CD4-positive, alpha-beta T cell treated with Interleukin-10 for 1 hour (primary cell): ENCODE measurements at places on chromosomes 1 and 21.

- no peak for DNase-seq
Measured at GRCh38 chr1:218493986-218494385, 148.8 kb downstream of the TGFB2 start.

DNA sequence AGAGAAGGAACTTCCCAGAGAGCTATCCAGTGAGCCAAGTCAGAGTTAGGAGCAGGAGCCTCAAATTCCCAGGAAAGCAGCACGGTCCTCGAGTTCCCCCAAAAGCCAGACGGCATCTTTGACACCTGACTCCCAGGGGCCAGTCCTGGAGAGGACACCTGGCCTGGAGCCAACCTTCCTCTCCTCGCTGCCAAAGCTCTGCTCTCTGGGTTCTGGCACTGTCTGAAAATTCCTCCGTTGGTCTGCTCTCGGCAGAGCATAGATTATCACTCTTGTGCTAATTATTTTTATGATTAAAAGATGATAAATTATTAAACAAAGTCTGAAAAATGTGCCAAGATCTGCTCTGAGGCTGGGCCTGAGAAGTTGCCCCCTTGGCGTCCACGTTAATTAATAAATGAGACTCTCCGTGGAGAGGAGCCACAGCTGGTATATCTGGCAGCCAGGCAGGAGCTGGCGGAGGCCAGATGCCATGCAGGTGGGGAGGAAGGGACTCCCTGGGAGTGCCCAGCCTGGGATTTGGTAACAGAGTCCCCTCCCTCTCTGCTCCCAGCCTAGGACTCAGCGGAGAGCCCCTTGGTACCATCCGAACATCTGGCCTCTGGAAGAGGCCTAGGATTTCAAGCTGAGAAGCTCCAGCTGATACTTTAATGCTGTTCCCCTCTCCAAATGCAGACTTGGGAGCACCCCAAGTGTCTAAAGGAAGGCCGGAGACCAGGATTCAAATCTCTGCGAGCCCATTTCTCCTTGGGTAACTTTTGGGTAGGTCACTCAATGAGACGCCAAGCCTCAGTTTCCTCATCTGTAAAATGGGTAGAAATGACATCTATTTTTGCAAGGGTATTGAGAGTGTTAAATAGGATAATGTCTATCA lies 163.7 kb upstream of the POU3F1 start:
- DNase-seq: no peak

DNA sequence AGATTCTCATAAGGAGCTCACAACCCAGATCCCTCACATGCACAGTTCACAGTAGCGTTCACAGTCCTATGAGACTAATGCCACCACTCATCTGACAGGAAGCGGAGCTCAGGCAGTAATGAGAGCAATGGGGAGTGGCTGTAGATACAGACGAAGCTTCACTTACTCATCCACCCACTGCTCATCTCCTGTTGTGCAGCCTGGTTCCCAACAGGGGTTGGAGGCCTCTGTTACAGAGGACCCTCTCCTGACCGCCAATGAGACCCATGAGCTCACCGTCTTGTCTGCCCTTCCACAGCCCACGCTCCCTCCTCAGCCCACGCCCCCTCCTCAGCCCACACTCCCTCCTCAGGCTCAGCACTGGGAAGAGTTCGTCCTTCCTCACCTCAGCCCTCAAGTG lies 39.6 kb downstream of the RSPH1 start:
- DNase-seq: peak; percentile 47

GRCh38 chr1:219495737-219496408 lies 117.0 kb downstream of the ZC3H11B start:
- no peak for DNase-seq

- DNase-seq: no peak
Measured at GRCh38 chr1:1419813-1420653, 1.0 kb downstream of the ANKRD65 start.

- DNase-seq: no peak
Measured at GRCh38 chr21:25441835-25442234, 165.4 kb downstream of the MRPL39 start.

- DNase-seq: no peak
Measured at GRCh38 chr1:116832932-116833578, 76.7 kb upstream of the PTGFRN start.

DNA sequence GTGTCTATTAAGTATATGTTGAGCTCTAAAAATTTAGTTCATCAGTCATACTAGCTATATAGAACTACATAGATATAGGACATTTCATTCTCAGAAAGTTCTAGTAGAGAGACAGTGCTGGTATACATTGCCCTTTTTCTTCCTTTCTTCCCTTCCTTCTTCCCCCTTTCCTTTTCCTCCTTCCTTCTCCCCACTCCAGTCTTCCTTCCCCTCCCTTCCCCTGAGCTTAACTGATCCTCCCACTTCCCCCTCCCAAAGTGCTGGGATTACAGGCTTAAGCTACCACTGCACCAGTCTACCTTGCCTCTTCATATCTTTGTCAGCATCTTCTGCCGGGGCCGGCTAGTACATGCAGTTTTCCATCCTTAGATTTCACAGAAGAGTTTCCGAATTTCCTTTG lies 12.1 kb downstream of the THRAP3 start:
- no peak for DNase-seq

DNA sequence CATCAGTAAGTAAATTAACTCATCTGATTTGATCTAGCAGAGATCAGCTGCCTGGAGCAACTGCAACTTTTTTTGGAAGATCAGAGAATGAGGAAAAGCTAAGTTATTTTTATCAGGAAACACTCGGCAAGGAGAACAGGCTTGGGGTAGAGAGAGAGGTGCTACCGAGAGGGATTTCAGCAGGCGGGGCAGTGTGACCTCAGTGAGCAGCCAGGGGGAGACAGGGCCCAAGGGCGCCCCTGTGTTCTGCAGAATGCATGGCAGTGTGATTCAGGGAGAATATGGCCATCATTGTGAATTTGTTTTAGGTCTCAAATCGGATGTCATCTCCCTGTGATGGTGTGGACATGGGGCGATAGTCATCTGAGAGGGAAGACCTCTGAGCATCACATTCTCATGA lies 484.1 kb upstream of the VAMP3 start:
- no peak for DNase-seq

DNA sequence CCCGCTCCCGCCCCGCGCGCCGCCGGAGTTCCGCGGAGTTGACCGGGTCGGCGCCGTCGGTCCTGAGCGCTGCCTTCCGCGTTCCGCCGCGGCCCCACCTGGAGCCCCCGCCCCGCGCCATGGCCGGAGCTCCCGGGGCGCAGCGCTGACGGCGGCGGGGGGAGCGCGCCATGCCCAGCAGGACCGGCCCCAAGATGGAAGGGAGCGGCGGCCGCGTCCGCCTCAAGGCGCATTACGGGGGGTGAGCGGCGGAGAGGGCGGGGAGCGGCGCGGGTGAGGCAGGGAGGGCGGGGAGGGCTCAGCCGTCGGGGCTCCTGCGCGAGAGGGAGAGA lies 216 bp downstream of the PRKCZ start:
- no peak for DNase-seq

DNA sequence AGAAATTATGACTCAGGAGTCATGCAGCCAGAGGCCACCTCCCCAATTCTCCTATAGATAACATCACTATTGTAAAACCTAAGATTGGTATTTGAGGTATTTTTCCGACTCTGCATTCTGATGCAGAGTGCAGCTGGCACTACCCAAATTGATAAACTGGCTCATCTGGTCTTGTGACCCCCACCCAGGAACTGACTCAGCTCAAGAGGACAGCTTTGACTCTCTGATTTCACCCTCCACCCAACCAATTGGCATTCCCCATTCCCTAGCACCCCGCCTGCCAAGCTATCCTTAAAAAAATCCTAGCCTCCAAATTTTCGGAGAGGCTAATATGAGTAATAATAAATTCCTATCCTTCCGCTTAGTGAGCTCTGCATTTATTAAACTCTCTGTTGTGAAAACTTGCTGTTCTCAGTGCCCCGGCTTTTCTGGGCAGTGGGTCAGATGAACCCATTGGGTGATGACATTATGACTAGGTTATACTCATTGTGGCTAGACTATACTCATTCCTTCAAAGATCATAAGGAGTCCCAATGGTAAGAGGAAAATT lies 39.4 kb upstream of the EPS15 start:
- no peak for DNase-seq

DNA sequence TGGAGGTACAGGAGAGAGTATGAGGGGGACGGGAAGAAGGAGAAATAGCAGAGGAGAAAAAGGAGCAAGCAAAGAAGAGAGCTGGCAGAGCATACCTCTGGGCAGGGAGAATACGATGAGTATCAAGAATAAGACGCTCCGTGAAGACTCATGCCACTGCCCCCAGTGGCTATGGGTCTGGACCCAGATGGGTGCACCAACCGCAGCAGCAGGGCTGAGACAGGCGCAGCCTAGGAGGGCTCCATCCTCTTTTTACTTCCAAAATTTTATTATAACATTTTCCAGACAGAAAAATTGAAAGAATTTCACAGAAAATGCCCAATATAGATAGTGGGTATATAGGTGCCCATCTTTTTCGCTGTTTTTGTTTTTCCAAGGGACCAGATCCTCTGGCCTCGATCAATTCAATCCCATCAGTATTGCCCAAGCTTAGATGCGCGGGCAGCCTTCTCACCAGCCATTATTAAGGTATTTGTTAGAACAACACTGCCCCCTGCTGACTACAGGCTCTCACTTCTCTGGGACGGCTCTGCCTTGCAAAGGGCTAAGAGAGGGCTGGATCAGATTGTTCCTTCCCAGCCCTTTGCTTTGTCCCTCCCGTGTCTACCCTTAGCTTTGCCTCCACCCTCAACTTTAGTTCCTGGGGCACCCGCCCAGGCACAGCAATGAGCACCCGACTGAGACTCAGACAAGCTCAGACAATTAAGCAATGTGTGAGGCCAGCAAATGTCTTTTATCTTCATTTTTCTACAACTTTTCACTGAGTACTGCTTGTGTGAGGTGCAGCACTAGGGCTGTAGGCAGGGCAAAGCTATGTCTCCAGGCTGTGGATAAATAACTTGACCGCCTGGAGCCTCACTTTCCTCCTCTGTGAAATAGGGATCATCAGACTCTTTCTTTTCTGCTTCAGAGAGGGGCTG lies 17.5 kb upstream of the CAMK1G start:
- peak; percentile 75 for DNase-seq

DNA sequence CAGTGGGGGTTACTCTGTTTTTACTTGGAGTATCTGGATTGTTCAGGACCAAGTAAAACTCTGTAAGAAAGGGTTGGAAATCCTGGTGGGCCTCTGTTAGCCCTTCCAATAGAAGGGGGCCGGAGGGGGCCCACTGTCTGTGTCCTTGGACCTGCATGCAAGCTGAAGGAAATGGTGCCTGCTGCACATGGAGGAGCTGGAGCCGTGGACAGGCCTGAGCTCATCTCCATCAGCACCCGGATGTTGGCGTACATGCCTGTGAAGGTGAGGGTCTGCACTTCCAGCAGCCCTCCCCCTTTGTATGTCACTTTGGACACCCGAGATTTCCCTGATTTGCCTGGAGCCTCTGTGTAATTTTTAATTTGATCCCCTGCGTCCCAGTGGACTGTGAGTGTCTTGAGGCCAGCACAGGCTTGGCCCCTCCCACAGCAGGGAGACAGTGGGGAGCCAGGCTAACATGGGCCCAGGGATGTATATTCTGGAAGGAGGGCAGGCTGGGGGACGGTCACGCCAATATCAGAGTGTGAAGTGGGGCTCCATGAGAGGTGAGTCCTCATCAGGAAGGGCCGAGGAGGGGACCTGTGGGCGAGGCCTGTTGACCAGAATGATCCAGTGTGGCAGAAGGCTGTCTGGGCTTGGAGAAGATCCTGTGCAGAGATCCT lies 16.8 kb downstream of the GALNT2 start:
- DNase-seq: no peak

DNA sequence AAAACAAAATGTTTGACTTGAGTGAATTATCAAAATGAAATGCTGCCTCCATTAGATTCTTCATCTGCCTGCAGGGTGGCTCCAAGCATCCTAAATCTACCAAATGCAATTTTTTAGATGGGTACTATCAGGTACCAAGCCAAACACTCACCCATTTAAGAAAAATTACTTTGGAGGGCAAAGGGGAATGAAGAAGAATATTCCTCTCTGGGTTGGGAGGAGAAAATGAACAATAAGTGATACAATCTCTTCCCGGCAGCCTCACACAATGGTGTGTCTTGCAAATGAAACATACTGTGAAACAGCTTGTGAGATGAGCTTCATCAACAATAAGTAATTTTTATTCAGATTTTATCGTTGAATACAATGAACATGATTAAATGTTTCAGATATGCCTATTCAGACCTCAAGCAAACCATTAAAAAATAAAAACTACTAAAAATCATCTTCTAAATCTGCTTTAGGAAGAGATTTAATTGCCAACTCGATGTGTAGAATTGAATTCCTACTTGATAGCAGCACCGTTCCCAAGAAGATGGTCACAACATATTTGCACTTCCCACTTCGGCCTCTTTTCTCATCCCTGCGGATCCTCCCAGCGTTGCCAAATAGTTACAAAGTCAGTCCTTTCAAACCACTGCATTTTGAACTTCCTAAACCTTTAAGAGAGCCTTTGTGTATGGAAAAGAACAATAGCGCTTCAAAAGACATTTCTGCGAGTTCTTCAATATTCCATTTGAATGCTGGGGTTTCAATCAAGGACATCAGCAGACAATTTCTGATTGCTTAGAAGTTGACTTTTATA lies 2.7 kb downstream of the DAB1 start:
- no peak for DNase-seq

DNA sequence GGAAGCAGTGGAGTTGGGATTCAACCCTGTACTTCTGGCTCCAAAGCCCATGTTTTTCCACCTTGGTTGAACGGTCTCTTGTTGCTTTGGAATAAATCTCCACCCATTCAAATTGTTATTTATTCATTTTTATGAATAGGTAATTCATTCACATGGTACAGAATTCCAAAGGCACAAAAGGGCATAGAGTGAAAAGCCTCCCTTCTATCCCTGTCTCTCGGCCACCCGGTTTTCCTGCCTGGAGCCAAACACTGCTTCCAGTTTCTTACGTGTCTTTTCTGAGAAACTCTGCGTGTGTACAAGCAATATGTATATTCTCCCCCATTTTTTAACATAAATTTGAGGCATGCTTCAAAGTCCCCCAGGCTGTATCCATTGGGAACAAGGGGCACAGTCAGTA lies 3.9 kb downstream of the EXTL1 start:
- no peak for DNase-seq

DNA sequence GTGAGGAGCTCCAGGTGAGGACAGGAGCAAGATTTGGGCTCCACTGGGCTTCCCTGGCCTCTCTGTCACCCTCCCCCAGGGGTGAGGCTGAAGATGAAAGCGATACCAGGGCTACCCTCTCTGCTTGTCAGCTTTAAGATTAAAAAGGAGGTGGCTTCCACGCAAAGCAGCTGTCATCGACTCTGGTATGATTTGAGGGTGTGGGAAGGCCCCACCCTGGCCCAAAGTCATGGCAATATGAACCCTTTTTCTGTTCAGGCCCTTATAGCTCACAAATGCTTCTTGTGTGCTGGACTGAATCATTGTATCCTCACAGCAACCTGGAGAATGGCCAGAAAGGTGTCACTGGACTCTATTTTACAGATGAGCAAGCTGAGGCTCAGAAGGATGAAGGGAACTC lies 41.6 kb downstream of the NUAK2 start:
- no peak for DNase-seq

DNA sequence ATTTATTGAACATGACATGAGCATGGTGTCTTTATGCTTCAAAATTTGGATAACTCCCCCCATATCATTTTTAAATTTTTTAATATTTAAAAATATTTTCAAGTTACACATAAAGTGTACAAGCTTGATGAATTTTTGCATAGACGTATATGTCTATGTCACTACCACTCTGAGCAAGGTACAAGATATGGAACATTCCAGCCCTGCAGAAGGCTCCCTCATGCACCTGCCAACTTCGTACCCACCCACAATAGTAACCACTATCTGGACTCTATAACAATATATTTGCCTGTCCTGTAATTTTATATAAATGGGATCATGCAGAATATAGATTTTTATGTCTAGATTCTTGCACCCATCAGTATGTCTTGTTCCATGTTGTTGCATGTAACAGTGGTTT lies 74.5 kb downstream of the CNST start:
- DNase-seq: no peak

GRCh38 chr1:227937838-227938145 lies 9.9 kb downstream of the WNT9A start:
- DNase-seq: no peak
